RPMI7951 (cell line): ENCODE measurements at places on chromosomes 6 and 20.

DNA sequence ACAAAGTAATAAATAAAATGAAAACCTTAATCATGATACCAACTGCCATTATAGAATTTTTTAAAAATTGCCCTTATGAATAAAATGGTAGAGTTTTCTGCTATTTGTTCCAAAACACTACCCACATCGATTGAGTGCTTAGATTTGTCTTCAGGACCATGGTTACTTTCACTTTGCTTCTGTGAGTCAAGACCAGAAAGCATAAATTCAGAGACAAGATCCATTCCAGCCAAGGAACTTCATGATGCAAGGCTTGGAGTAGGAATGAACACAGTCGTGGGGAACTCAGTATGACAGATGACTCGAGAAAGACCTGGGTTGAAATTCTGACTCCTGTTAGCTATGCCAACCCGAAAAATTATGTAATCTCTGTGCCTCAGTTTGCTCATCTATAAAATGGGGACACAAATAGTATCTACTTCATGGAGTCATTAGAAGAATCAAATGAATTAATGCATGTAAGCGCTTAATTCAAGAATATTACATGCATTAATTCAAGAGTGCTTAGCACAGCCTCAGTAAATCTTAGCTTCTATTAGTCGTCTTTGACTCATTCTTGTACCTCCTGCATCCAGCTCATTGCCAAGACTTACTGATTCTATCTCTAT, 72.5 kb upstream of the MYLIP start:
- peak; percentile 4 for DNase-seq

DNA sequence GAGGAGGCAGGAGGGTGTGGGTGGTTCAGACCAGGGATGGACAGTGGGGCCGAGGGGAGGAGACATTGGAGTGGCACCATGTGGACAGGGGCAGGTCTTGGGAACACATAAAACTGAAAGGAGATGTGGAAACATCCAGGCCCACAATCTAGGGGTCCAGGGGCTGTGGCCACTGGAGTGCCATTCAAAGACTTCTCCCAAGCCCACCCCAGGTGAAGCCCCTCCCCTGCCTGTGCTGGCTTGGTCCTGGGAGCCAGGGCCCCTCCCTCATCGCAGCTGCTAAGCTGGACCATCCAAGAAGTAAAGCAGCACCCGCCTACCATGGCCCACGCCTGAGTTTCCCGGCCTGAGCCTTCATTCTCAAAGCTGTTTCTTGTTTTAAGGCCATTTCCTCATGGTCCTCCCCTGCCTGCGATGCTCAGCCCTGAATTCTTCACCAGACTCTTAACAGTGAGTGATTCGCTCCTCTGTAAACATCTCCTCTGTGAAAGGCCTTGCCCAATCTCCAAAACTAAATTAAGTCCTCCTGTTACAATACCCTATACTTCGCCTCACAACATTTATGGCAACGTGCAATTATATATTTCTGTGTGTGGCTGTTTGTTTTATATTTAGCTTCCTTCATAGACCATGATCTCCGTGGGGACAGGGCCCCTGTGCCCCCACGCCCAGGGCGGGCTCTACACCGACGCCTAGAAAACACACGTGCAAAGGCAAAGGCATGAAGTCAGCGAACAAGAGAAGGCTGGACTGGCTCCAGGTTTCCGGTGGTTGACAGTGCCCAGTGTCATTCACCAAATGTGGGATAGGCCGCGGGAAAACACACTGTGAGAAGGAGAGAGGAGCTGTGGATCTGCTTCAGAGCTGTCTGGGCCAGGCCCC, 267.8 kb downstream of the ERMARD start:
- DNase-seq = peak; percentile 76

- DNase-seq = no peak
These were observed 139.2 kb upstream of the PLN start for GRCh38 chr6:118408863-118409262.

DNA sequence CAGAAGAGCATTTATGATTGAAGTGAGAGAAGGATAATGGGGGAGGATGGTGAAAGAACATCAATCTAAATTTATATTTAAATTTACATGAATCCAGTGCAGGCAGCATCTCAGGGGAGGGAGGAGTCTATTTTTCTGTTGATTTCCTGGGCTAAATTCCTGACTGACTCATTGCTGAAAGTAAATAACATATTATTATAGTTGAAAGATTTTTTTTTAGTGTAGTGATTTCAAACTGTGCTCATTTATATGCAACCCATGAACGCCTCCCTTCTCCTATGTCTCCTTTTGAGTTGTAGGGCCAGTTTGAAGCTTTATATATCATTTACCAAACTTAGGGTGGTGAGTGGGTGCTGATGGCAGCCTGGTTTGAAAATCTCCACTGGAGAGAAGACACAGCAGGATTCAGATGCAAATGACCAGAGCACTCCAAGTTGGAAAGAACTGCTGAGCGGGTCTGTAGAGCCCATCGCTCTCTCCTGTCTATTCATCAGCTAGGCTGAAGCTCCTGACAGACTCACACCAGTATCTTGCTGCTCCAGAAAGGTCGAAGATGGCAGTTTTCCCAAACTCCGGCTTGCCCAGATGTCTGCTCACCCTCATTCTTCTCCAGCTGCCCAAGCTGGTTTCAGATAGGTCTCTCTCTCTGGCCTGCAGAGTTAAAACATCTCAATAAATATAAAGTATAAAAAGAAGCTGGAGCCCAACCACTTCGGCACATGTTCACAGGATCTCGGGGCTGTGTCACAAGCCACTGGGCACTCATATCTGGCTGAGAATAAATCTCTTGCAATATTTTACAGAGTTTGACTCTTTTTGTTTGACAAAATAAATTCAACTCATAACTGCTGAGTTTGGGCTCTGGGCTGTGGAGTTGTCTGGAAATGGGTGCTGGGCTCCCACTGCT, 18.3 kb downstream of the BTN2A1 start:
- DNase-seq = peak; percentile 28

GRCh38 chr6:111687652-111688051, 82.0 kb upstream of the TRAF3IP2 start:
- DNase-seq = no peak

GRCh38 chr6:51283723-51284355, 465.2 kb downstream of the TFAP2B start:
- no peak for DNase-seq

- no peak for DNase-seq
These were observed 314.8 kb downstream of the QKI start for GRCh38 chr6:163729127-163729872.

- no peak for DNase-seq
These were observed 43.0 kb upstream of the HLA-E start for GRCh38 chr6:30446259-30446658.

GRCh38 chr6:117191009-117191408, 74.3 kb upstream of the VGLL2 start:
- no peak for DNase-seq

DNA sequence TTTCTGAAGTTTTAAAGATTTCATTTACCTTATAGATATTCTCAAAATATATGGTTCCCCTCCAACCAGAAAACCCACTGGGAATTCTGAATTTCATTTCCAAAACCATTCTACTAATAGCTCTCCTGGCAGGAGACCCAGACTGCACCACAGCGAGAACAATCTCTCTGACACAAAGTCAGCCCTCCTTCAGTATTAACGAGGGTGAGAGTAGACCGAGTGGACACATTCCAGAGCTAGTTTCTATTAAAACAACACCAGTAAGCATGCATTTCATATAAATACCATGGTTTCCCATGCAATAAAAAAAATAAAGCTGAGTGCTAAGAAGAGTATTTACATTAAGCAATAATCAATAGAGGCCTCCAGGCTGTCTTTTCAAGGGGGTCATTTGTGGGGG, 899.6 kb upstream of the SLC35B3 start:
- DNase-seq = no peak

DNA sequence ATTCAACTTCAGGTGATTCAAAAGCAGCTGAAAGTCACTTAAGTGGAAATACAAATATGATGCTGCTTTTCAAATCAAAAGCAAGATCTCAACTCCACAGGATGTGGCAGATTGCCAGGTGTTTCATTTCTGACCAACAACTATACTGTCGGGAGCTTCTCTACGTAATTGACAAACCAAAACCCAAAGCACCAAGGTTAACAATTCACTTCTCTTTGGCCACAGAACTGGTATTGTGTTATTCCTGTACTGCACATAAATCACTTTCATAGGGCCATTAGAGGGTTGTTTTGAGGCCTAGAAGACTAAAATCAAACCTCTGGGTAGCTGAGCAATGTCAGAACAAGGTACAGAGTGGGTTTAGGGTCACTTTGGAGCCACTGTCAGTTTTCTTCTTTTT, 169.7 kb downstream of the HAO1 start:
- DNase-seq = peak; percentile 33

DNA sequence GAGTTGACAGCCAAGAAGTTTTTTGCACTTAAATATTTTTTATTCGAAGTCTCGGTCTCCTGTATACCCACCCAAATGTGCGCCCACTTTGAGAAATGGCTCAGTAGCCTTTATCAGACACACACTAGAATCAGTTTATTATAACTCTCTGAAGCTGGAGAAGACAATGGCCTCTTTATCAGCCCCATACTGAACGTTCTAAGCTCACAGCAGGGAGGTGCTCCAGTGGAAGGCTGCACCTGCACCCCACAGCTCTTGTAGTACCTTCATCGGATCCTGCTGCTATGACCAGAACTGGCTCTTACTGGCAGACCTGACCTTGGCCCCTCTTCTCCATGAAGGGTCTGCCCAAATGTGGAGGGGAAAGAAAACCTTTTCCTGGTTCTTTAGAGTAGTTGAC, 165.0 kb upstream of the SCGN start:
- DNase-seq = no peak

- no peak for DNase-seq
These were observed 54.8 kb upstream of the MAP7 start for GRCh38 chr6:136604928-136605510.

DNA sequence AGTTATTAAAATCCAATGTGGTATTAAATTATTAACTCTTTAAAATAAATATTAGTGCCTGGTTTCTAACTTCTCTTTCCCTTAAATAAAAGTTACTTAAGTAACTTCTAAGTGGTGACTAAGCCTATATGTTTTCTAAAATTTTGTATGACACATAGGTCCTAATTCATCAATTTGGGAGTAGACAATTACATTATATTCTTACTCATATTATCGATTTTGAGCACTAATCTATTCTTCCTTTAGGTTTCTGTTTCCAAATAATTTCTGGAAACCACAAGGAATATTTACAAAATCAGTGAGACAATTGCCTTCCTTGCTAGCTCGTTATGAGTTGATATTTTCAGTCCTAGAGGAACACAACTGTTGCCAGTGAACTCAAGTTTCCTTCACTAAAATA, 28.3 kb upstream of the TXLNB start:
- DNase-seq = no peak

DNA sequence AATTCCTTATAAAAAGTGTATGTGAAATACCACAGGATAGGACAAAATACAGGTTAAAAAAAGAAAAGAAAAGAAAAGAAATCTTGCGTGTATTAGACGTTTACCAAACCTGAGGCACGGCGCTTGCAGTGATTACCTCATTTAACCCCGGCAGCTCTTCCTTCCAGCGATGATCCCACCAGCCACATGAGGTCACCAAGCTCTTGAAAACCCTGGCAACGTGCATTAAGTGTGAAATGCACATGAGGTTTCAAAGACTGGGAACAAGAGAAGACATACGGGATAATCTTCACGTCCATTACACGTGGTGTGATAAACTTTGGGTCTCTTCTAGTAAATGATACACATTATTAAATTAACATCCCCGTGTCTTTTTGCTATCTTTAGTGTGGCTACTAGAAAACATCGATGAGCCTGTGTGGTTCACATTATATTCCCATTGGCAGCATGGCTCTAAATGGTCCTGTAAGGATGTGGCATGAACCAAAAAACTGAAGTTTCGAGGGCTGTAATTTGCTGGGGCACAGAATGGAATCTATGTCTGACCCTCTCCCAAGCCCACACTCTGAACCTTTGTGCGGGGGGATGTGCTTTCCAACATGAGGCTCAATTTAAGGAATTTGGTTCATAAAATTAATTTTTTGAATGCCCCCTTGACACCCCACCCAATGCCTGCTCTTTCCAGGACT, 59.2 kb upstream of the THBS2 start:
- DNase-seq = peak; percentile 72

GRCh38 chr6:57068061-57068460, 21.6 kb downstream of the KIAA1586 start:
- DNase-seq = no peak

GRCh38 chr20:20317621-20318364, 50.1 kb upstream of the INSM1 start:
- no peak for DNase-seq
